Pancreas (tissue), 10 donors: ENCODE measurements at places on chromosomes 5 and 9. TPM values are rescaled to one million over a fixed set of nuclear protein-coding genes. Genes with fewer than 3 reads are reported as not detected.

- no peaks in the 10 kb centered on the region for H3K4me1 ChIP-seq
- DNase-seq = no peak
- no peaks in the 10 kb centered on the region for H3K27me3 ChIP-seq
- H3K36me3 ChIP-seq = no peaks in the 10 kb centered on the region
These were observed 90.2 kb downstream of the TMEM174 start for GRCh38 chr5:73263001-73263710.

DNA sequence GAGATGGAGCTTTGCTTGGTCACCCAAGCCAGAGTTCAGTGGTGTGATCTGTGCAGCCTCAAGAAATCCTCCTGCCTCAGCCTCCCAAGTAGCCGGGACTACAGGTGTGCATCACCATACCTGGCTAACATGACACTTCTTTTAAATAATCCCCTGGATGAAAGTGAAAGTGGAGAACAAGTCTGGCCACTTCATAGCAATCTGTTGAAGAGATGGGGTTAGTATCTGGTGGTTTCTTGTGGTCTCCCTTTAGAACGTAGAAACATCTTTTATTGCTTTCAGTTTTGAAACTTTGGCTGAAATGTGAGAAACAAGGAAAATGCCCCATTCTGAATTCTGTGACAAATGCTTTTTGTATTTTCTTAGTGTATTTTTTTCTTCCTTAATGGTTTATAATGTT, 452.5 kb upstream of the RIOK2 start:
- no peaks in the 10 kb centered on the region for H3K27me3 ChIP-seq
- DNase-seq = no peak
- no peaks in the 10 kb centered on the region for H3K4me1 ChIP-seq
- no peak overlapping the region for H3K27ac ChIP-seq

The TPRN gene
- 66.5 TPM for polyA plus RNA-seq

DNA sequence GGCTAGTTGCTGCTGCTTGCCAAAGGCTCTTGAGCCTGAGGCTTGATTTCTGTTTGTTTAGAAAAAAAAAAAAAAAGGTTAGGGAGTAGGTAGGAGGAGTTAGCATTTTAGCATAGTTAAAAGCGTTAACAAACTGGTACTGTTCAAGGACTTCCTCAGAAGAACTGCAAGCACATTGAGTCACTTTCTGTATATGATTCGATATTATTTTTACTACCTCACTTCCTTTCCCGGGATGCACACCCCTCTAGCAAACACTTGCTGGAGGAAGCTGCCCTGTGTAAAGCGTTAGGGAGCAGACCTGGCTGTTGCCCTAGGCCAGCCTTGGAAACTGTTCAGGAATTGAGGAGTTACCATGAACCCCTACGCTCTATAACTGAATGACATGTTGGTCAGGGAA, 15.7 kb upstream of the CEP120 start:
- no peak overlapping the region for H3K27ac ChIP-seq
- no peak for DNase-seq
- no peaks in the 10 kb centered on the region for H3K36me3 ChIP-seq
- no peak overlapping the region for H3K4me3 ChIP-seq
- no peaks in the 10 kb centered on the region for H3K27me3 ChIP-seq

The PLPPR1 gene
- 0.30 TPM for polyA plus RNA-seq

The ARAP3 gene
- polyA plus RNA-seq = 6.2 TPM

- H3K27me3 ChIP-seq = no peaks in the 10 kb centered on the region
- H3K36me3 ChIP-seq = no peaks in the 10 kb centered on the region
- no peak for DNase-seq
These were observed 270.0 kb downstream of the NSG2 start for GRCh38 chr5:174315471-174315870.

The MROH2B gene
- not detected for polyA plus RNA-seq

GRCh38 chr5:157559301-157559700, 16.3 kb downstream of the ADAM19 start:
- no peak overlapping the region for H3K4me3 ChIP-seq
- no peaks in the 10 kb centered on the region for H3K27me3 ChIP-seq
- H3K27ac ChIP-seq = no peak overlapping the region
- no peaks in the 10 kb centered on the region for H3K4me1 ChIP-seq
- no peaks in the 10 kb centered on the region for H3K36me3 ChIP-seq
- no peak for DNase-seq

DNA sequence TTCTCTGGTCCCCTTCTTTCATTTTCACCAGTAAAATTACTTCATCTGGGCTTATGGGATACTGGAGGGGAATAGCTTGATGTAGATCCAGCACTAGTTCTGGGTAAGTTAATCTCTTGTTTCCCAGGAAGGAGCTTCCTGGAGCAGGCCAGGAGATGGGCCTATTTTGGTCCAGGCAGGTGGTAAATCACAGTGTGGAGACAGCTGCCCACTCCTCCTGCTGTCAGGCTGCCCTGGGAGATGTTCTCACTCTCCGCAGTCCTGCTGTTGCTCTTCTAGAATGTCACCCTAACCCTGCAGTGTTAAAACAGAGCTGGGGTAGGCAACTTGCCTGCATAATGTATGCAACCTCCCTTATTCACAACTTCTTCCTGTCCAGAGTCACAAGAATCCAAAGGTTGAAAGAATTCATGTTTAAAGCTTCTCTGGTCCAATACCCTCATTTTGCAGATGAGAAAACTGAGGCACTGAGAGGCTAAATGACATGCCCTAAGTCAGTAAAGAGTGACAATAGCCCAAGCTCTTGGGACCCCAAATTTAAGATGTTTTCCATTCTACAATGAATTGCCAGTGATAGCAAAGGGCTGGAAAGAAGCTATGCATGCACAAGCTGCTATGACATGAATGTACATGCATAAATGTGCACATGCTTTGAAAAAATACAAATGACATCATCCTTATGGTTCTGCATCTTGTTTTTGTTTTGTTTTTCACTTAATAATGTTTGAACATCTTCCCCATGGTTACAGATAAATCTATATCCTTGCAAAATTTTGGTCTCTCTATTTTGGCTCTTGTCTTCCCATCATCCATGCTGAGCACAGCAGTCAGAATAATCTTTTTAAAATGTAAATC, 71.8 kb upstream of the ADRA1B start:
- no peaks in the 10 kb centered on the region for H3K27me3 ChIP-seq
- DNase-seq = no peak
- no peaks in the 10 kb centered on the region for H3K36me3 ChIP-seq
- H3K4me3 ChIP-seq = no peak overlapping the region

The GABRP gene
- 0.07 TPM for polyA plus RNA-seq

GRCh38 chr9:114259798-114260523, 62.9 kb upstream of the ORM1 start:
- H3K27ac ChIP-seq = no peak overlapping the region
- no peaks in the 10 kb centered on the region for H3K27me3 ChIP-seq
- no peak overlapping the region for H3K4me3 ChIP-seq

GRCh38 chr5:105953616-105954015, 1717.1 kb downstream of the EFNA5 start:
- no peak overlapping the region for H3K27ac ChIP-seq
- no peak overlapping the region for H3K4me3 ChIP-seq

GRCh38 chr5:157336423-157336744, 70.5 kb downstream of the CYFIP2 start:
- no peaks in the 10 kb centered on the region for H3K27me3 ChIP-seq
- H3K4me3 ChIP-seq = no peak overlapping the region
- no peaks in the 10 kb centered on the region for H3K4me1 ChIP-seq
- no peak for DNase-seq

- no peaks in the 10 kb centered on the region for H3K27me3 ChIP-seq
- no peak overlapping the region for H3K27ac ChIP-seq
- no peaks in the 10 kb centered on the region for H3K36me3 ChIP-seq
- no peak overlapping the region for H3K4me3 ChIP-seq
- DNase-seq = no peak
- no peaks in the 10 kb centered on the region for H3K4me1 ChIP-seq
These were observed 14.3 kb downstream of the CNTFR start for GRCh38 chr9:34575241-34575640.

DNA sequence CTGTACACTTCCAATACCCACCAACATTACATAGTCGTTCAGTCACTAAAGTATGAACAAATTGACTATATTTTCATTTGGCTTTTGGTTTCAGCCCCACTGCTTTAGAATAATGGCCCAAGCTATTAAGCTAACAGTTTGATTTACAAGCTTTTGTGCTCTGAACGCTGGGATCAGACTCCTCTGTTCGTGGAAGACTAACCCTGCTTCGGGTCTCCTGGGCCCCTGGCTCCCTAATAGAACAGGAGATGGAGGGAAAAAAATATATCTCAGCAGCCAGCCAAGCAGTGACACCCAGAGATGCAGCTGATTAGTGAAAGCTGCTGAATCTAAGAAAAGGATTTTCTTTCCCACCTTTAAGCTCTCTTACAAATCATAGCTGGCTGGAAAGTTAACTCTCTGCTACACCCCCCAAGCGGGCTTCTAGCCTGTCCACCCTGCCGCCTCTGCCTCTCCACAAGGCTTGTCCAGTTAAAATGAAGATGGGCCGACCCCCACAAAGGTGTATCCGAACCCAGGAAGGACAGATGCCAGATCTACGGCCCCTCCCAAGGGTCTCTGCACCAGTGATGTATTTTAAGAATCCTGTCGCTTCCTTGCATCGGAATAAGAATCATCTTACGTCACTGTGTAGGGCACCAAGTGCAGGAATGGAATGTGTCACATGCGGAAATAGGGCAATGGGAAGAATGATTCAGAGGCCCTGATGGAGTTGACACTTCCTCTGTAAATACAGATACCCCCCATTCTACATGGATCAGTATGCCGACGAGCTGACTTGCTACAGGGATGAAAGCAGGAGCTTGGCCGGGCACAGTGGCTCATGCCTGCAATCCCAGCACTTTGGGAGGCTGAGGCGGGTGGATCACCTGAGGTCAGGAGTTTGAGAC, 33.4 kb upstream of the BARHL1 start:
- no peaks in the 10 kb centered on the region for H3K36me3 ChIP-seq
- H3K4me1 ChIP-seq = no peaks in the 10 kb centered on the region
- H3K27me3 ChIP-seq = no peaks in the 10 kb centered on the region
- H3K27ac ChIP-seq = no peak overlapping the region

DNA sequence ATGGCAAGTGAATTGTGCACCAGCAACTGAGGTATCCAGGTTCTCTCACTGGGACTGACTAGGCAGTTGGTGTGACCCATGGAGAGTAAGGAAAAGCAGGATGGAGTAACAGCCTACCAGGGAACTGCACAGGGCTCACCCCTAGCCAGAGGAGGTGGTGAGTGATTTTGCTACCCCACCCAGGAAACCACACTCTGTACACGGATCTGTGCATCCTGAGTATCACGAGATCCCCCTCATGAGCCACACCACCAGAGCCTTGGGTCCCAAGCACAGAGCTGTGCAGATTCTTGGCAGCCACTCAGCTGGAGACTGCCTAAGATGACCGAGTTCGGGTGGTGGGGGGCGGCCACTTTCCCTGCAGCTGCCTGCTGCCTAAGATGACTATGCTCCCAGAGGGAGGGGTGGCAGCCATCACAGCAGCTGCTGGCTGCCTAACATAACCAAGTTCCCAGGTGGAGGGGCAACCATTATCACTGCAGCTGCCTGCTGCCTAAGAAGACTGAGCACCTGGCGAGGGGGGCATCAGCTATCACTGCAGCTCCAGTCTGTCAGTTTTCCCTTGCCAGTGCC, 48.4 kb upstream of the EFNA5 start:
- no peaks in the 10 kb centered on the region for H3K36me3 ChIP-seq
- H3K4me3 ChIP-seq = no peak overlapping the region
- H3K27me3 ChIP-seq = no peaks in the 10 kb centered on the region
- no peaks in the 10 kb centered on the region for H3K4me1 ChIP-seq

DNA sequence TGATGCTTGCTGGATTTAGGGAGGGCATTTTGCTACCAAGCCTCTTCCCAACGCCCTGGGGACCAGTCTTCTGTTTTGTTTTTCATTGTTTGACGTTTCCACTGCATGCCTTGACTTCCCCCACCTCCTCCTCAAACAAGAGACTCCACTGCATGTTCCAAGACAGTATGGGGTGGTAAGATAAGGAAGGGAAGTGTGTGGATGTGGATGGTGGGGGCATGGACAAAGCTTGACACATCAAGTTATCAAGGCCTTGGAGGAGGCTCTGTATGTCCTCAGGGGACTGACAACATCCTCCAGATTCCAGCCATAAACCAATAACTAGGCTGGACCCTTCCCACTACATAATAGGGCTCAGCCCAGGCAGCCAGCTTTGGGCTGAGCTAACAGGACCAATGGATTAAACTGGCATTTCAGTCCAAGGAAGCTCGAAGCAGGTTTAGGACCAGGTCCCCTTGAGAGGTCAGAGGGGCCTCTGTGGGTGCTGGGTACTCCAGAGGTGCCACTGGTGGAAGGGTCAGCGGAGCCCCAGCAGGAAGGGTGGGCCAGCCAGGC, 23.0 kb downstream of the PCDHGC5 start:
- DNase-seq = no peak
- no peak overlapping the region for H3K4me3 ChIP-seq
- peak overlapping the region; percentile 54 for H3K27ac ChIP-seq
- H3K36me3 ChIP-seq = no peaks in the 10 kb centered on the region

The LCNL1 gene
- 0.23 TPM for polyA plus RNA-seq
